ENCODE measurements at places on chromosomes 2 and 18. TPM values are rescaled to one million over a fixed set of nuclear protein-coding genes. Genes with fewer than 3 reads are reported as not detected.
A peak's percentile ranks its signal among the peaks of the same experiment; 100 is the strongest.

The GKN1 gene
- total RNA-seq = not detected

The GAREM1 gene
- under 0.01 TPM for total RNA-seq

DNA sequence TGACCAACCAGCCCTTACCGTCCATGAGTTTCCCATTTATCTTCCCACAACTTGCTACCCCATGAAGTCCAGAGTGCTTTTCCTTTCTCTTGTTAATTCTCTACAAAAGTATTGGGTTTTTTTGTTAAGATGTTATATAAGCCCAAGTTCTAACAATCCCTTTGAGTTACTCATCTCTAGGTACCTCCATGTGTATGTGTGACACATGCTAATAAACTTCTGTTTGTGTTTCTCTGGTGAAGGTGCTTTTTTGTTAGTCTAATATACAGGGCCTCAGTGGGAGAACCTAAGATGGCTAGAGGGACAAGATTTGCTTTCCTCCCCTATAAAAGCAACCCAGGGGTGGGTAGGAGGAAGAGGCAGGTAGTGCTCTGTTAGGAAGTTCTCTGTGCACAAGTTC is 31.8 kb upstream of the RMDN2 start:
- DNase-seq = no peak

DNA sequence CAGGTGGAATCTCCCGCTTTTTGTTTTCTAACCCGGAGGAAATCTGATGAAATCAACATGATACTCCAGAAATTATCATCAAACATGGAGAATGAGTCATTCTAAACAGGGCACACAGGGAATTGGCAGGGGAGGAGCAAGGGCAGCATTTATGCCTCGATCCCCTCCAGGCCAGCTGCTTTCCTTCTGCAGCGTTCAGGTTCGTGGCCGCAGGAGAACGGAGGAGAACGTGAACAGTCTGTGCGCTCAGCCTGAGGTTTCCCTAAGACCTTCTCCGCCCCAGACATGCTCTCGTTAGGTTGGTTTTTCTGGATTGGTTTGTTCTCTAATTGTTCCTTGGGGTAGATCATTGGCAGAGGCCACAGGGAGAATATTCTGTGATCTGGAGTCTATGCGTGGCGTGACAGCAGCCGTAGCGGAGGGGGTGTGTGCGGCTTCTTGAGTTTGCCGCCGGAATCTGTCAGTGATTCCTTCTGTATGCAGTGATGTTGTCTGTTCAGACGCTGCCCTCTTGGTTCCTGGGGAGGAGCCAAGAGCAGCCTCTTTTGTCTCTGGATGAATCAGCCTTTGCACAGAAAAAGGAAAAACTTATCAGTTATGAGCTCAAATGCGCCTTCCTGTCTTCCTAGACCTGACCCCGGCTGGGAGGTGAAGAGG is 75.9 kb downstream of the SH3BP4 start:
- no peak for DNase-seq

GRCh38 chr18:11946756-11947155 is 34.6 kb upstream of the IMPA2 start:
- peak; percentile 43 for DNase-seq

DNA sequence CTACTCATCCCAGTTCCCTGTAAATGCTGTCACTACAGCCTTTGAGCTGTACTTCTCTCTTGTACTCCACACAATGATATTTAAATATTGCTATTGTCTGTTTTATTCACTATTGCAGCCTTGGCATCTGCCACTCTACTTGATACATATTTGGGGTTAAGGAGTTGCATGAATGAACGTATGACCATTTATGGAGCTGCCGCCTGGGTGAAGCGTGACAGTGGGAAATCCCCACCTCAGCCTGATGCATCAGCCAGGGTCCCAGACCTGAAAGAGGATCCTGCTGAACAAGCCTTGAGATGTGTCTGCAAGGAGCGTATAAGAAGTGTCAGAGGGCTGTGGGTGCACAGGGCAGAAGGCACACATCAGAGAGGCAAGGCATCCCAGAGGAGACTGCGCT is 39.1 kb downstream of the MRPL35 start:
- no peak for DNase-seq

The CNDP1 gene
- total RNA-seq = not detected
